ENCODE measurements at places on chromosomes 3 and 15.

DNA sequence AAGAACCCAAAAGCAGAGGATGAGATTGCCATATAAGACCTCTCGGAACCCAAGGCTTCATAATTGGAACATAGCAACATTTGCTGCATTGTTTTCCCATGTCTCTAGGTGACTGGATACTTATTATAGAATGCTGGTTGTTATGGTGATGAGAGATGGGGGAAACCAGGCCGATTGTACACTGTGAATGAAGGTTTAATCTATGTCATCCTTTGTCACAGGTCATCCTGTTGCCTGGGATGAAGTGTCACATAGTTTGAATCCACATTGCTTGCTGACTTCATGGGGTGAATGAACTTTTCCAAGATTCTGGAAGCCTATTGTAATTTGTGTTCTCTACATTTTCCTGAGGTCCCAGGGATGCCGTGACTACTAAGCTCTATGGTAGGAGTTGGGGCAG is 41.8 kb downstream of the CLEC3B start:
- no peak for DNase-seq

DNA sequence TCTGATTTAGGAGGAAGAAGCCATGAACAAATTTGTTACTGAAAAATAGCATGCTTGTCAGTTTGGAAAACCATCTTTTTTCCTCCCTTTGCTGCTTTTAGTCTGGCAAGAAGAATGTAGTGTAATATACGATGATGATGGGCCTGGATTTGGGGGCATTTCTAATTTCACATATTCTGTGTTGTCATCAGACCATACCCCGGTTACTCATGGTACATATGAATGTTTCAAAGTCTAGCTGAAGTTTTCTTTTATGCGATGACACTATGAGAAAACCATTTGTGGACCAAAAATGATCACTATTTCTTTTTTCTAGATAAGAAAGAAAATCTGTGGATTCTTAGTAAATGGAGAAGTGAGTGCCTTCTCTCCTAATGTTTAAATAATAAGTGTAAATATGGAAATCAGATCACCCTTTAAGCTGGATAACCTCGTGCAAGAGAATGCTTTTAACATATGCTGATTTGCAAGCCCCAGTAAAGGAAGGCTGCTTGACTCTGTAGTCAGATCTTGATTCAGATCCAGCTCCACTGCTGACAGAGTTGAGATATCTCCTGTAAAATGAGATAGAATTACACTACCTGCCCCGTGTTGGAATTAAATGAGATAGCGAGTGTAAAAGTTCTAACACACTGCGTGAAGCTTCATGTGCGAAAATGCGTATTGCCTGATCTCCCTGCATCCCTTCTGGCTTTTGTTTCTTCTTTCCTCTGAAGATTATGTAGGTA is 3.0 kb downstream of the MEF2A start:
- DNase-seq: no peak

DNA sequence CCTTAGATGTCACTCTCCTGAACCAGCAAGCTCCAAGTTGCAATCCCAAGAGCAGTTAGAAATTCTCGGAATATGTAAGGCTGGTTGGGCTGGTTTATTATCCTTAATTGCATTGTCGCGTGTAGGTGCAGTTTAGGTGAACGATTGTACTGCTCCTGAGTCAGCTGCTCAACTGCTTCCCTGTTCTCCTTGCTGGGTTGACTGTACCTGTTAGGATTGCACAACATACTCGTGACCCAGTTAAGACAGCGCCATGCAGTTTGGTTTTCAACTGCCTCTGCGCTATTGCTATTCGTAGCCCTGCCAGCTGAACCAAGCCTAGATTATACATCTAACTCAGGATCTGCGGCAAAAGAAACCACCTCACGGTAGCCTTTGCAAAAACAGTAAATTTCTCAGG is 41.0 kb downstream of the BCL2L10 start:
- peak; percentile 90 for DNase-seq

DNA sequence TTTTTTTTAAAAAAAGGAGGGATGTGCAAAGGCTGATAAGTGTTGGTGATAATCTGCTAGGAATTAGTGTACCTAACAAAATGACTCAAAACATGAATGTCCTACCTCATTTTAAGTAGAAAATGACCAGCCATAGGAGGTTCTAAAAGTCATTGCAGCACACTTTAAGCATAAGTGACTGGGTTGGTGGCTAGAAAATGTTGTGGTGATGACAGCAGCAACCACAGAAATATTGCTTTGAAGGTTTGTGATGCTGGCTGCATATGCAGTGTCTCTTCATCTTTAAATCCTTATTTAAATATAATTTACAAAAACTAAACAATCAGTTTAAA is 55.2 kb downstream of the CMSS1 start:
- no peak for DNase-seq

DNA sequence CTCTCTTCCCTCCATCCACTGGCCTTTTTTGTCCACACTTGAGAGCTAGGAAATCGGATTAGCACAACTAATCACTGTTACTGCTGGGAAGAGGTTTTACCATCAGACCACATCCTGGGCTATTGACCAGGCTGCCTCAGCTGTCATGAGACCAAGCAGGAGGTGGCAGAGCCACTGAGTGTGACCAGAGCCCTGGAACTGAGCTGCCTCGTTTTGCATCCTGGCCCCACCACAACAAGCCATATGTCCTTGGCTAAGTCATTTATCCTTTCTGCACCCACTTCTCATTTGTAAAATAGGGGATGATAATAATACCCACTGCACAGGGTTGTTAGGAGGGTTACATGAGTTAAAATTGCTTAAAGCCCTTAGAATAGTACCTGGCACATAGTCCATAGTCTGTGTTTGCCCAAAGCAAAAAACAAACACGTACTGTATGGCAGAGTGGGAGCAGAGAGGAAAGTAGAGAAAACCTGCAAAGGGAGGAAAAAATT is 34.1 kb downstream of the TMEM158 start:
- no peak for DNase-seq

DNA sequence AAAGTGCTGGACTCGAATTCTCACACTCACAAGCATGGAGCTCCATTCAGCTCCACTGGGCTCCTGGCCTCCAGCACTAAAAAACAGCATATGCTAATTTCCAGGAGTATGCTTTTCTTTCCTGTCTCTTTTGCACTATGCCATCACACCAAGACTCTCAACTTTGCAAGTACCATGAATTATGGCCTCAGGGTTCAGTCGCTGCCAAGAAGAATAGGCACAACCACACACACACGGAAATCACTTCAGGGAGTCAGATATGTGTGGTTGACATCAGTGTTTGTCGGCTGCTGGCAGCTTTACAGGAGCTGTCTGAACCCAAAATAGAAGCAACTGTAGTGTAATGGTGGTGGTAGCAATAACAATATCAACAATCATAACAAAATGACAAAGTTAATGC is 305.0 kb upstream of the SLCO3A1 start:
- no peak for DNase-seq

DNA sequence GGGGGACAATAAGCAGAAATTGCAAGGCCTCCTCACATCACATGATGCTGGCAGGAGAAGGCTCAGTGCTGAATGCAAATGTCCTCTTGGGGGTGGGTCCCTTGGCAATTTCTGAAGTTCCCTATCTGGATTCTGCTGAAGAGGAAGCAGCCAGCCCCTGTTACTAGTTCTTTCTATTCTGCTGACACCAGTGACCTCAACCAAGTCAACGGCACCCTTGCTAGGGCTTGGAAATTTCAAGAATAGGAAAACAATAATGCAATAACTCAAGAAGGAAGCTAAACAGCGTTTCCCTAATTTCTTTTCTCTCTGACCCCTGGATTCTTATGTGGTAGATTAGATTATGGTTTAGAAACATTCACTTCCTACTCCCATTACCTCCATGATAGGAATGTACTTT is 46.2 kb upstream of the FOXP1 start:
- DNase-seq: no peak

DNA sequence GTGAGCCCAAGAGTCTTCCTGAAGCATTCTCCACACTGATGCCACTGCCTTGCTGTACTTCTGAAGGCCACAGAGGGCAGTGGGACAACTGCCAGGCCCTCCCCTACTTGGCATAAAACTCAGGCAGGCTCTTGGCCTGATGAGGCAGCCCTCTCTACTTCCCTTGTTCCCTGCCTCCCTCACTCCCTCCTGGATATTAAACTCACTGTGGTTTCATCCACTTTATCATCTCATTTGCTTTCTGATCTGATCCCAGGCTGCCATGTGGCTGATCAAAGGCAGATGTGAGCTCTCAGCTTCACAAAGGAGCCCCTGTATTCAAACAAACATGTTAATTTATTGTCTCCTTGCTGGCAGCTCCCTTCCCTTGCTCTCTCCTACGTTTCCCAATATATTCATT is 533.5 kb downstream of the IGSF11 start:
- no peak for DNase-seq

GRCh38 chr3:136869282-136869681 is 7.3 kb downstream of the NCK1 start:
- no peak for DNase-seq

DNA sequence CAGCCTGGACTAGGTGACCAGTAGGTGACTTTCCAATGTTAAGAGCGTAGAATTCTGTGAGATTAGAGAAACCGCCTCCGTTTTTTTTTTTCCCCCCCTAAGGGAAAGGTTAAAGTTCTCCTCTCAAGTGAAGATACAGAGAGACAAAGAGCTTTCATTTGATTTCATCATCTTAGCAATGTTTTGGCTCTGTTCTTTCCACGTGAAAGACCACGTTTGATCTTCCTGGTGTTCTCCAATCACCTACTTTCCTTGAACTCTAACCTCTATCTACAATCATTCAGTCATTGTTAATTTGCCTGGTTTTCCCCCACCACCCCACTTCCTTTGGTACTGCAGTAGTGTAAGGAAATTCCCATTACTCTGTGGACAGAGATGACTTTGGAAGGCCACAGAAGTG is 36.9 kb upstream of the CLRN1 start:
- no peak for DNase-seq

GRCh38 chr3:126394179-126394976 is at the start of gene CFAP100:
TSS of gene CFAP100 (plus strand) at chr3:126394909. CDS start at chr3:126396001, 1,092 bp downstream.
- DNase-seq: no peak

DNA sequence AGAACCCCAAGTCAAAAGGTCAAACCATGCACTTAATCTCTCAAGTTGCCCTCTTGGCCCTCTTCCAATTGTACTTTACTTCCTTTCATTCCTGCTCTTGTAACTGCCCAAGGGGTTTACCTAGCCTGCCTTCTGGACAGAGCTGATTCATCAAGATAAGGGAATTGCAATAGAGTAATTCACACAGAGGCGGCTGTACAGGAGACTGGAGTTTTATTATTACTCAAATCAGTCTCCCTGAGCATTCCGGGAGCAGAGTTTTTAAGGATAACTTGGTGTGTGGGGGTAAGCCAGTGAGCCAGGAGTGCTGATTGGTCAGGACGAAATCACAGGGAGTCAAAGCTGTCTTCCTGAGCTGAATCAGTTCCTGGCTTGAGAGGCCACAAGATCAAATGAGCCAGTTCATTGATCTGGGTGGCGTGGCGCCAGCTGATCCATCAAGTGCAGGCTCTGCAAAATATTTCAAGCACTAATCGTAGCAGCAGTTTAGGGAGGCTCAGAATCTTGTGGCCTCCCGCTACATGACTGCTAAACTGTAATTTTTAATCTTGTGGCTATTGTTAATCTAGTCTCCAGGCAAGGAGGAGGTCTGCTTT is 590.0 kb downstream of the EPHA3 start:
- DNase-seq: no peak

DNA sequence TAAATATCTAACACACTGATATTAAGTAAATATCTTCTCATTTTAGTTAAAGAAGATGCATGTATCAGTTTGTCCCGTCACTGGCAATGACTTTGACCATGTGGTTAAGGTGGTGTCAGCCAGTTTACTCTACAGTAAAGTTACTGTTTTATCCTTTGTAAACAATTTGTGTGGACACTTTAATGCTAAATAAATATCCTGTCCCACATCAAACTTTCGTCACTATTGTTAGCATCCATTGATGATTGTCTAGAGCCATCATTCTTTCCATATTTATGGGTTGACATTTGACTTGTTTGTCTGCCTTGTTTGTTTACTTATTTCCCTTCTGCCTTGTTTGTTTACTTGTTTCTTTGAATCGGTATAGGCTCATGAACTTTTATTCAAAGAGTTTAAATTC is 11.0 kb upstream of the GPD1L start:
- no peak for DNase-seq

GRCh38 chr3:152858170-152858800 is 23.4 kb downstream of the P2RY1 start:
- DNase-seq: no peak

- DNase-seq: peak; percentile 36
Measured at GRCh38 chr3:191484461-191484860, 23.5 kb downstream of the PYDC2 start.

DNA sequence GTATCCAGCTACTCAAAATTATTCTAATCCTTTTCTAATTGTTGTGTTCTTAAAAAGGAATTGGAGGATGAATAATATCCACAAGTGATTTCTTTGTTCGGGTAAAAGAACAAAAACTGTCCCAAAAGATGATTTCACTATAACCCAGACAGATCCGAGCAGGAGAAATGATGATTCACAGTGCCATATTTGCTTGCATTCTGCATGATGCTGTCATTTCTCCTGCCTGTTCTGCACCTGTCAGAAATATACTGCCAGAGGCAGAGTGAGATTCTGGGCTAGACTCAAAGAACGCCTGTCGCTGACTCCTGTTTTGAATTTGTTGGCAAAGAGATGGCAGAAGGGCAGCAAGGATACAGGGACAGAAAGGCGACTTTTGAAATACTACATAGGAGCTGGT is 34.7 kb upstream of the SLC24A5 start:
- DNase-seq: no peak

GRCh38 chr3:129933471-129933870 is 40.0 kb upstream of the TMCC1 start:
- DNase-seq: no peak

DNA sequence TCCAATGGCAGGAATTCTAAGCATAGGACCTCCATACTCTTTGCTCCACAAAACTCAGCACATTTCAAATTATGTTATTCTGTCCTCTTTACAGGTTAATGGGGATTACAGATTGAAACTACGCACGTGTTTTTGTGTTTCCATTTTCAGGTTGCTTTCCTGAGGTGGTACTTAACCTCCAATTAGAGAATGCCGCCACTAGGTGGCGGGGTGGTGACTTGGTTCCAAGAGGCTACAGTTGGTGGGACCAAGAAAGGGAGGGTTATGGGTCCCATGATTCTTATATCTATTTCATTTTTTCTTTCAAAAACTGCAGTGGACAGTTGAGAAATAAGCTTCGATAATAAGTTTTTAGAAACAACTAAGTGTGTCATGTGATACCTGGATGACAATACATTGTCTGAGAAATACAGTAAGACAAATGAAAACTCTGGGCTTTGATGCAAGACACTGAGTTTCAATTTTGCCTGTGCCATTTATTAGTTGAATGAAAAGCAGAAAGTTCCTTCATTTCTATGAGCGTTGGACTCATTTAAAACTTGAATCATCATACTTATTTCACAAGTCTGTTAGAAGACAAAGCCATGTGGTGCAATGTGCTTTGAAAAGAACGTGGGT is 539.0 kb downstream of the FGF12 start:
- DNase-seq: peak; percentile 55

DNA sequence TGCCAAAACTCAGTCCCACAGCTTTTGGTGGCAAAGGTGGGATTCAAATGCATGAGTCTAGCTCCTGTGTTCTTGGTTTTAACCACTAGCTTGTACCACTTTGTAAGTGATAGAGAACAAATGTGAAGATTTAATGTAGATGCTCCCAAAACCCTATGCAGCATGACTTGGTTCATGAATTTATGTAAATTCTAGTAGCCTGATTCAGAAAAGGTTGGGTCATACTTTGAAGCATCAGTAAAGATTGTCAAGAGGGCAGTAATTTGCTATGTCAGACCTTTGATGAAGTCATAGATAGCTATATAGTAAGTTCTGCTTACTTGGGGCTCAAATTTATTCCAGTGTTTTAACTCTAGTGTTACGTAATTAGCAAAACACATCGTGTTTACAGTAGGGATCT is 75.6 kb downstream of the VPS8 start:
- no peak for DNase-seq

GRCh38 chr3:186432189-186432588 is 70.2 kb upstream of the DGKG start:
- no peak for DNase-seq

All from PC-9 (cell line).